Gastrocnemius medialis (tissue), 4 donors: ENCODE measurements at places on chromosomes 3 and 15.

GRCh38 chr3:169746924-169747323, 17.9 kb downstream of the TERC start:
- DNase-seq = no peak

DNA sequence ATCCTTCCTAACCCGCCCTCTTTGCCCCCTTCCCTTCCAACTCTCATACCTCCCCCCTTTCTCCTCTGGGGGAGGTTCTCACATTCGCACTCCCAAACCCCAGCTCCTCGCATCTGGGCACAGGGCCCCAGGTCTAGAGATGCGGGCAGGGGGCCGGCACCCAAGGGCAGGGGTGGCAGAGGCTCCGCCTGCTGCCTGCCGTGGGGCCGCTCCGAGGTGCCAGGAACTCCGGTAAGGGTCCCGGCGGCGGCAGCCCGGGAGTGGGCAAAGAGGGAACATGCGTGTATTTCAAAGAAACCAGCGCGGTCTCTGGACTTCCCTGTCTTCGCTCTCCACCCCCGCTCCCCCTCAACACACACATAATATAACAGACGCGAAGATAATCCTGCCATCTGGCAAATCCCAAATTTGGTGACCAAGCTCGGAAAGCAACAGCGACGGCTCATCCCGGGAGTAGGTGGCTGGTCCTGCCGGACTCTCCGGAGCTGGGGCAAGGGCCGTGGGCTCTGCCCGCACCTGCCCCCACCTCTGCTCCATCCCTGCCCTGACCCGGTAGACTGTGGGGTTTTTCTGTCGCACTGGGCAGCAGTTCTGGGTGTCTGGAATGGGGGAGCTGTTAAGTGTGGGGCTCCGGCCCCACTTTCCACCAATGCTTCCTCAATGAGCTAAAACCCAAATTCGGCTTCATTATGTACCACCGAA, 31.0 kb downstream of the NR2F2 start:
- no peak for DNase-seq

GRCh38 chr3:29759411-29760225, 478.7 kb downstream of the RBMS3 start:
- DNase-seq = peak; percentile 15

GRCh38 chr15:56732135-56732885, 999 bp downstream of the ZNF280D start:
- no peak for DNase-seq

GRCh38 chr3:151135541-151136337, 50.3 kb downstream of the MED12L start:
- DNase-seq = peak; percentile 14

GRCh38 chr3:71226565-71227269, 356.8 kb downstream of the FOXP1 start:
- DNase-seq = peak; percentile 28

DNA sequence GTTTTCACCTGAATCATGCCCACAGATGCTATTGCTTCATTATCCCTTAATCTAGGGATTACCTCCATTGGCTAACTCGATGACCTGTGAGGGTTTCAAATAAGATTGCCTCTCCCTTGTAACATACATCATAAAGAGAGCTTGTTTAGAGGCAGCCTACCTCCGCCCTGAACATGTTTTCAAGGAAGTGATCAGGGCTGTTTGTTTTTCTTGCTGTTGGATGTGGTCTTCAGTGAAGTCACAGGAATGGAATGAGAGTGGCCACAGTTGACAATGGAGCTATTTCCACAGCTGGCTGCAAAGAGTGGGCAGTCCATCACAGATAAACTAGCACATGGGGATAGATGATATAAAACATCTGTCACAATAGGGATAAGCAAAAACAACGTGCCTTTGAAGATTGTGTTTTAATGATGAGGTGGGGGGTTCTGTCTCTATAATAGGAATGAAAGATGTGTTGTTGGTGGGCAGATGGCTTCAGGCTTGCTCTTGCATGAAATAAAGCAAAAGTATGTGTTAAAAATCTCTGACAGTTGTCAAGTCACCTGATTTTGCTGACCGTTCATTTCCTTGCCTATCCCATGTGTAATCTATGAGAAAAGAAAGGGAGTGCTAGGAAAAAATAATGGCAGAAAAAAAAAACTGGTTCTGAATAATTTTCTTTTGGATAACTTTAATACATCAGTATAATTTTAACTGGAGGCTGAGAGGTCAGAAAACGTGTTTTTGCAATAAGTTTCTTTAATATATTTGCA, 642.3 kb downstream of the RBMS3 start:
- DNase-seq = peak; percentile 13

DNA sequence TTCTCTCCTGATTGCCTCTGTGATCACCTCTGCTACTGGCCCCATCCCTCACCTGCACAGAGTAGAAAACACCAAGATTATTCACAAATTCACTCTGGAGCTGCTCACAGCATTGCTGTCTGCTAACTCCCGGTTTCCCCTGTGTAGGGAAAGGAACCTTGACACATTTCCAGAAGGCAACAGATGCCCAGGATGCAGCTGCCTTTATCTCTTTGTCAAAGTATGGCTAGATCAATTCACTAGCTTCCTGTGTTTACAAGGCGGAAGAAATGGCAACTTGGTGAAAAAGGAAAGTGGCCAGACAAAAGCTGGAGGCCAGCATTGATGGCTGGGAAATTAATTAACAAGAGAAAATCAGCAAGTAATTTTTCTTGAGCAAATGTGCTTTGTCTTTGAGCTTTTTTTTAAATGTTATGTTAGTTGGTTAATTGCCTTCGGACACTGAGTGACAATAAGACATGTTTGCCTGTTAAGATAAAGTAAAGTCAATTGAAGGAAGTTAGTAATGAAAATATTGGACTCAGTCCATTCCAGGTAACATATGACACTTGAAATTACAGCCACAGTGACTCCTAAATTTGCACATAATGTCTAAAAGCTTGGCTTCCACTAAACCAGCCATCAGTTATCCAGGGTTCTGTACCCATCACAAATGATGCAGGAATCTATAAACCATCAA, 394.6 kb upstream of the IL12A start:
- no peak for DNase-seq

GRCh38 chr3:138440596-138440995, 6.2 kb downstream of the ESYT3 start:
- no peak for DNase-seq

GRCh38 chr3:184524981-184525336, 36.6 kb upstream of the EPHB3 start:
- DNase-seq = no peak

- DNase-seq = no peak
Observed at GRCh38 chr3:61925721-61926120, 364.4 kb downstream of the PTPRG start.

GRCh38 chr3:38738630-38739395, 77.2 kb downstream of the SCN10A start:
- DNase-seq = no peak

DNA sequence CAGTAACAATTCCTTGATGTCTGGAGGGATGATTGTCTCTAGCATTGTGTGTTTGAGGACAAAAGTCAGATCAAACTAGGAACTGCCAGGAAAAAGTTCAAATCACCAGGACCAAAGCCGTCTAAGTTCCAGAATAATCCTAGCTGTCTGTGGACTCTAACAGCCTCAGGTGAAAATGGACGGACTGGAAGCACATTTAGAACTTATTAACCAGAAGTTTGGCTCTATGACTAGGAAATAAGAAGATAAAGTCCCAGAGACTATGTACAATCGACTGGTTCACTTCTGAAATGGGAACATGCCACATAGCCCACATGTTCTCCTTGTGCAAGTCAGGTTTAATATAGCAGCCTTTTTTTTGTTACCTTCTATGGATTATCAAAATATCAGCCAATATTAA, 50.6 kb upstream of the SGO1 start:
- no peak for DNase-seq

DNA sequence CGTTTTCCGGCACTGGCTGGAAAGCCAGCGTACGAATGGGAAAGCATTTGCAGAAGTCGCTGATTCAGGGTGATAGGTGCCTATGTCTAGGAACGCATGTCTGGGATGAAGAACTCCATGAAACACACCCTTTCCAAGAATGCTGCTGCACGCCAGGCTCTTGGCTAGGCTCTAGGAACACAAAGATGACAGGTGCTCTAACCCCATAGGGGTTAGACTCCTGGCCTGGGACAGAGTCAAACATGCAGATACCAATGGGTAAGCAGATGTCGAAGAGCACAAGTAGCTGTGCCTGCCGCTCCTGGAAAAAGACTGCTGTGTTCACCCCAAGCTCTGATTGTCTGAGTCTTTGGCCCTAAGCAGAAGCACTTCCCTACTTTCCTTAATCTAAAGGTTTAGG, 180.9 kb upstream of the UBE3A start:
- DNase-seq = no peak

DNA sequence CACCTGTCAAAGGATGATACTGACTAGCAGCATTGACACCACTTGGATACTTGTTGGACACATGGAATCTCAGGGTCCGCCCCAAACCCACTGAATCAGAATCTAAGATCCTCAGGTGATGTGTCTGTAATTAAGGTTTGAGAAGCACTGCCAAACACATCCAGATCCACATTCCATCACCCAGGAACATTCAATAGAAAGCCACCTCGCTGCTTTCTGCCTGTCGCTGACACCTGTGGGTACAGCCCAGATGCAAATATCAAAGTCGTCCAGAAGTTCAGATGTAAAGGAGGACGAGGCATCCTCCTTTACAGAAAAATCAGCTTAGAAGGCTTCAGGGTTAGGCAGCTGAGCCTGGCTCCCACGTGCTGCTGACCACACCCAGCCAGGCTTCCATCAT, 5.2 kb upstream of the RPS17 start:
- no peak for DNase-seq
